CD4-positive, alpha-beta T cell treated with Interferon gamma for 1 hour (primary cell): ENCODE measurements at places on chromosomes 1 and 21.

- no peak for DNase-seq
Measured at GRCh38 chr1:23383577-23384311, 14.1 kb upstream of the ZNF436 start.

DNA sequence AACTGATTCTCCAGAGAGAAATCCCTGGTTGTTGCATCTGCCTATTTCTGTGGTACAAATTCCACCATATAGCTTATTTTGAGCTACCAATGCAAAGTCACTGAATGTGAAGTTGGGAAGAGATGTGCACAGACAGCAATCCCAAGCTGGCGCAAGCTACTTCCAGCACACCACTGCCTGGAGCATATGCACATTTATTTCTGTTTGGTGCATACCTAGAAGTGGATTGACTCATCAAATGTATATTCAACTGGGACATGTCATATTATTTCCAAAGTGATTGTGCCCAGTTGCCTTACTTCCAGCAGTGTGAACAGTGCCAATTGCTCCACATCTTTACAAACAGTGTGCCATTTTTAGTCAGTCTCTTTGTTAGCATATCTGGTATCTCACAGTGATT is 58.2 kb upstream of the PLD5 start:
- no peak for DNase-seq

GRCh38 chr1:66140072-66140471 is 347.4 kb downstream of the PDE4B start:
- DNase-seq = no peak

DNA sequence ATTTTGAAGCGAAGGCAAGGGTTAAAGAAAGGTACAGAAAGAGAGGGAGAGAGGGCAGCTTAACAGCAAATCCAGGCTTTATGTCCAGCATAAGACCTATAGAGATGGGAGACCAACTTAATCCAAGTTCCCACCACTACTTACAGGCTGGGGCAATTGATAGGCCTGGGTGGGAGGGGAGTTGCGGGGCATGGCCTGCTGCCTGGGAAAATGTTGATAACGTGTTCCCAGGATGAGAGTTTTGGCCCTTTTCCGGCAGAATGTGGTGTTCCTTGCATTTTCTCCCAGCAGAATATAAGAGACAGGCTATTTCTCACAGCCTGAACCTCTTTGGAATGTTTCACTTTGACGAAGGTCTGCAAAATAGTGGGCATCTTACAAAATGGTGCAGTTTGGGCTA is 34.9 kb upstream of the PLA2G5 start:
- DNase-seq = no peak

DNA sequence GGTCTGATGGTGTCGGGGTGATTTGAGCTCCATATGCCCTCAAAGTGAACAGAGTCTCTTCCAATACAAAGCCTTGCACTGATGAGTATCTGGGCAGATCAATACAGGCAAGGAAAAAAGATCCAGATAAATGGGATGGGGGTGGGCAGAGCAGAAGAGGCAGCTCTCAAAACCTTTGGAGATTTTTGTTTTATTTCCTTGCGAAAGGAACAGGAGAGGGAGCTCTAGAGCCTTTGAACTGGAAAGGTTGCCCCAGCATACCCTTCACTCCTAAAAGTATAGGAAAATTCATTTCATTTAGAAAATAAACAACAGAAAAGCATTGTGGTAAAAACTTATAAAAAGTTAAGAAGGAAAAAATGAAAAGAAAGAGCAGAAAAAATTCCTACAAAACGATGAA is 31.4 kb upstream of the OLIG2 start:
- DNase-seq = no peak

GRCh38 chr21:33753886-33754285 is 111.6 kb downstream of the ITSN1 start:
- no peak for DNase-seq

DNA sequence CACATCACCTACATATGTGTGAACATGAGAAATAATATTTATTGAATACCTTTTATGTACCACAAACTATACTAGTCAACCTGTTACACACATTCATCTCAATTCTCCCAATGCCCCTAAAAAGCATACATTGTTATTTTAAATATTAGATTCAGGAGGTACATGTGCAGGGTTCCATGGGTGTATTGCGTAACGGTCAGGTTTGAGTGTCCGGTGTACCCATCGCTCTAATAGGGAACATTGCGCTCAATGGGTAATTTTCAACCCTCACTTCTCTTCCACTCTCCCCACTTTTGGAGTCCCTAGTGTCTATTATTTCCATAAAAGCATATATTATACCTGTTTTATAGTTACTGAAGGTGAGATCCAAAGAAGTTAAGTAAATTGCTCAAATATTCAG is 82.0 kb downstream of the IFI44 start:
- DNase-seq = no peak

- no peak for DNase-seq
Measured at GRCh38 chr1:219703368-219703639, 90.4 kb upstream of the ZC3H11B start.

- DNase-seq = no peak
Measured at GRCh38 chr1:228748431-228748830, 13.2 kb downstream of the RHOU start.

- no peak for DNase-seq
Measured at GRCh38 chr1:201264072-201264471, 19.2 kb upstream of the PKP1 start.

- DNase-seq = no peak
Measured at GRCh38 chr1:19250629-19251304, 557 bp downstream of the EMC1 start.

DNA sequence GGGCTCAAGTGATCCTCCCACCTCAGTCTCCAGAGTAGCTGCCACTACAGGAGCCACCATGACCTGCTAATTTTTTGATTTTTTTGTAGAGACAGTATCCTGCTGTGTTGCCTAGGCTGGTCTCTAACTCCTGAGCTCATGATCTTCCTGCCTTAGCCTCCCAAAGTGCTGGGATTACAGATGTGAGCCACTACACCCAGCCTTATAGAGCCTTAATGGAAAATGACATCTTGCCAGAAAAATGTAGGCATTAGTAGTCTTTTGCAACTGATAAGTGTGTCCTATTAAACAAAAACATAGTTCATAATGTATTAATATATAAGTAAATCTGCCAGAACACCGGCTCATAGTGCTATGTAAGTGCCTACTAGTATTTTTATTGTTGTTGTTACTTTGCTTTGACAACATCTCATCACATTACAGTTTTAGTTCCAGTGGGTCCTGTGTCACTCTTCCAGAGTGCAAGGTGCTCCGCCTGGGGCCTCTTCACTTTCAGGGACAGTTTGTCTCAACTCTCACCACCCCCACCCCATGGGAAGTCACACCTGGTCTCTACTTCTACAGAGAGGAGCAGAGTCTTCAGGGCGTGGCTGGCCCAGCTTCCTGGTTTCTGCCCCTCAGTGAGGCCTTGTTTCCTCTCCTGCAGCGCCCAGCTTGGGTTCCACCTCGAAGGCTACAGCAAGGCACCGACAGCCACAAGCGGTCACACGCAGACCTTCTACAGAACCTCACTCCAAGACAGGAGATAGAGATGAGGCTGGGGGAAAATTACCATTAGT is 30.1 kb downstream of the RHOU start:
- peak; percentile 24 for DNase-seq

DNA sequence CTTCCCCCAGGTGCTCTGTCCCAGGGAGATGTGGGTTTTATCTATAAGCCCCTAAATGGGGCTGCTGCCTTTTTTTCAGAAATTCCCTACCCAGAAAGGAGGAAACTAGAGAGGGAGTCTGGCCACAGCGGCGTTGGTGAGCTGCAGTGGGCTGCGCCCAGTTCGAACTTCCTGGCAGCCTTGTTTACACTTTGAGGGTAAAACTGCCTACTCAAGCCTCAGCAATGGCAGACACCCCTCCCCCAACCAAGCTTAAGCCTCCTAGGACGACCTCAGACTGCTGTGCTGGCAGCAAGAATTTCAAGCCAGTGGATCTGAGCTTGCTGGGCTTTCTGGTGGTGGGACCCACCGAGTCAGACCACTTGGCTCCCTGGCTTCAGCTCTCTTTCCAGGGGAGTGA is 46.2 kb upstream of the PAPPA2 start:
- no peak for DNase-seq

- peak; percentile 83 for DNase-seq
Measured at GRCh38 chr1:41728403-41729202, 190.1 kb downstream of the HIVEP3 start.

- DNase-seq = no peak
Measured at GRCh38 chr1:28792644-28793121, 19.3 kb upstream of the OPRD1 start.

GRCh38 chr1:108200687-108201051 is 526 bp upstream of the SLC25A24 start:
- peak; percentile 14 for DNase-seq

- DNase-seq = no peak
Measured at GRCh38 chr1:19949016-19949415, 25.6 kb upstream of the PLA2G2E start.

DNA sequence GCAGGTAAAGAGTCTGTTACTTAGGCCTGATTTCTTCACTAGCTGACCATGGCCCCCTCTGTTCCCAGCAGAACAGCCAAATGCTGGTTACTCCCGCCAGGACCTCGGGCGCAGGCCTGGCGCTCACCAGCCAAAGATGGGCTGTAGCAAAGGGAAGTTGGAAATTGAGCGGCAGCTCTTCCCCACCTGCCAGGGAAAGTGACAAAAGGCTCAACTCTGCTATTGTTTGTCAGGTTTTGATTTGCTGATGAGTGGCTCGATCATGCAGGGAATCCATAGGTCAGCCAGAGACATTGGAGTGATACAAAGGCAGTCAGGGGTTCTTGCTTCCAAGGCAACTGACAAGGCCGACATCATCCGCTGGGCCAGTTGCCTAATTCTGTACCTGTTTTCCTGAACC is 120.1 kb downstream of the ASTN1 start:
- DNase-seq = no peak

DNA sequence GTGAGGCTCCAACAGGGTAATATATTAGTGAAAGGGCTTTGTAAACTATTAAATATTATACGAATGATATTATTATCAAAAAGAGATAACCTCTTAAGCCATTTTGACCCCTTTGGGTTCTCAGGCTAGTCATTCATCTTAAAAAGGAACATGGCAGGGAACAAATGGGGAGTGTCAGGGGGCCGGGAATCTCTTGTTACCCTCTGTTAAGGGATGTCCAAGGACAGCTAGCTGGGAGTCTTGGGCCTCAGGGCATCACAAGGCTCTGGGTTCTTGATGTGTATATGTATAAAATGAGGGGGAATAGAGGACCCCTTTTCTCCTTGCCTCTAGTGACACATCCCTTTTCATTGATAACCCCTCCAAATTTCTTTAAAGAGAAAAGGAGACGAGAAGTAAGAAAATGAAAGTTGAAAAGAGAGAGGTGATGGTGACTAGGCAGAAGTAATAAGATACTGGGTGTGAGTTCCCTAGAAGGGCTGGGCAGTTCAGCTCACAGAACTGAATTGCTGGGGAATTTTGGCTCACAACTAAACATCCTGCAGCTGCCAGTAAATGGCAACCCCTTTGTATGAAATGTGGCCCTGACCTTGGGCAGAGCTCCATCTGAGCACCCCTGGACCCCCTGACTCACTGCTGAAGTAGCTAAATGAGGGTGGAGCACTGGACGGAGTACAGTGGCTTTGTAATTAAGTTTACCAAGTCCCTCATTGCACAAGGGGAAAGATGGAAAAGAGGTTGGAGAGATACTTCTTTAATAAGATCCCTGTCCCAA is 20.0 kb upstream of the ZNF326 start:
- DNase-seq = no peak

DNA sequence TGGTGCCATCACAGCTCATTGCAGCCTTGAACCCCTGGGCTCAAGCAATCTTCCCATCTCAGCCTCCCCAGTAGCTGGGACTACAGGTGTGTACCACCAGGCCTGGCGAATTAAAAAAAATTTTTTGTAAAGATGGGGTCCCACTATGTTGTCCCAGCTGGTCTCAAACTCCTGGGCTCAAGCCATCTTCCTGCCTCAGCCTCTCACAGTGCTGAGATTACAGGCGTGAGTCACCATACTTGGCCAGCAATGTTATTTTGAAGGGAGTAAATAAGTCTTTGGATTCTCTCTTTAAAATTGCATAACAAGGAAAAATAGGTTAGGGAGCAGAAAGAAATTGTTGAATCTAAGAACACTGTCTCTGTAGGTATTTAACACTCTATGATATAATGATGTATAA is 111.3 kb downstream of the RPS6KC1 start:
- no peak for DNase-seq

GRCh38 chr21:32547018-32547417 is 38.3 kb downstream of the TCP10L start:
- DNase-seq = no peak

- peak; percentile 56 for DNase-seq
Measured at GRCh38 chr1:15249081-15249480, 2.1 kb downstream of the FHAD1 start.

DNA sequence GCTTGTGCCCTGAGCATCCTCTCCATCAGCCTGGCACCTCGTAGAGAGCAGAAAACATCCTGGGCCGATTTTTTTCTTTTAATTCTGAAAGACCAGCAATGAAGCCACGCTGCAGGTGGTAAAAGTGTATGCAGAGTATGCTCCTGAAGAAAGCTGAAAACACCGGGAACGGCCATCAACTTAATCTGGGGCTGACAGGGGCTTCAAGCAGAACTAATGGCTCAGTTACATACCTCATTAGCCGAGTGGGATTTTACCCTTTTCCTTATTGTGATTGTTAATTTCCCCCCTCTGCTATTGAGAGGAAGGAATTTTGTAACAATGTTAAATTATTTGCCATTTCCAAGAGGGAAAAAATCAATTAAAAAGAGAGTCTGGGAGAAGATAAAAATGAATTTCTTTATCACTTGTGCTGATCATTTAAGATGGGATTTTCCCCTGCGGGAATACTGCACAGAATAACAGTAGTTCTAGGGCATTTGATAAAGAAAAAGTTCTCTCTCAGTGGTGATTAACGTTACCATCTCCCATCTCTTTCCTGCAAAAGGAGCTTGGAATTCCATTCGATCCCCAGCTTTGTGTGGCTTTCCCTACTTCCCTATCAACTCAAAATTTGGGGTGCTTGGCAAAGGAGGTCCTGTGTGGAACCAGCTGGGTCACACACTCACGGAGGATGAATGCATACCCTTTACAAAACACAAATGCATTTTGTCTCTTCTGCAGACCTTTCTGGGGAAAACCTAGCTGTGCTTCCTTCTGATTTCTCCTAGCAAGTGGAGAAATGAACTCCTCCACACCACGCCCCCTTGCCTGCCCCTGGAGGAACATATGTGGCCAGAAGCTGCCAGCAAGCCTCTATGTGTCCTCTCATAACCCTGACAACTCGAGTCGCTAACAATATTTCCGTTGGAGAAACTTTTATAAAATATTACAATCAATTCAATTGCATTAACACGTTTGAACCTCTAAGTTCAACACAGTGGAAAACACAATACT is 70.9 kb downstream of the RRAGC start:
- no peak for DNase-seq

DNA sequence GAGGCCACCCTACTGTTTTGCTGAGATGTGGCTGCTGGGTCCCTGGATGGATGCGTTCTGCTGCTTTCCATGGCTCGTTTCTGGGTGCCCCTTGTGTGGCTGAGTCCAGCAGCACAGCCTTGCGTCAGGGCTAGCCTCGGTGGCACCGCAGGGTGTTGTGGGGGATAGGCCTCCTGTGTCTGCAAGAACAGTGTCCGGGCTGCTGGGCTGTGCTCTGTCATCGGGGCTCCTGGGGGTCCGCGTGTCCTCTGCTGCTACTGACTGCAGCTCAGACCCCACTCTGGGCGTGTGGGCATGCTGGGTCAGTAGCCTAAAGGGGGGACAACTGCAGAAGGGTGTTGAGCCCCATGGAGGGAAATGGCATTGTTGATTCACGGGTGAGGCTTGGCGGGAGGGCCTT is 4.9 kb downstream of the RRP1 start:
- no peak for DNase-seq
